Activated CD8-positive, alpha-beta memory T cell treated with anti-CD3 and anti-CD28 coated beads for 1 hour (primary cell): ENCODE measurements at places on chromosomes 13 and 19.

- DNase-seq = no peak
These were observed 17.9 kb downstream of the ATCAY start for GRCh38 chr19:3898426-3898825.

DNA sequence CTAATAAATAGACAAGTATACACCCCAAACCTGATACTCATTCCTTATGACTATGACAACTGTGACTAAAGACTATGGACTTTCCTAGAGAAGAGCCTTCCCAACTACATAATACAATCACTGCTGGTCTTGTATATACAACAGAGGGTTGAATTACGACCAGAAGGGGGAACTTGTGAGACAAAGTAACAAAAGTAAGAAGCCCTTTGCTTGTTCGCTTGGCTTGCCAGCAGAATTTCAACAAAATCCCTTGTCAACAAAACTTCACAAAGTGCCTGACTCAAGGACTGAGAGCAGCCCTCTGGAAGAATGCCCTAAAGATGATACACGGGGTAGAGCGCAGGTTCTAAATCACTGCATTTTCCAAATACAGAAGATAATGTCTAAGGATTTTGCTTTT, 99.4 kb downstream of the WASF3 start:
- DNase-seq = no peak

GRCh38 chr13:57716295-57716694, 84.8 kb downstream of the PCDH17 start:
- DNase-seq = no peak

- DNase-seq = no peak
These were observed 11.3 kb upstream of the FOSB start for GRCh38 chr19:45456500-45456815.

DNA sequence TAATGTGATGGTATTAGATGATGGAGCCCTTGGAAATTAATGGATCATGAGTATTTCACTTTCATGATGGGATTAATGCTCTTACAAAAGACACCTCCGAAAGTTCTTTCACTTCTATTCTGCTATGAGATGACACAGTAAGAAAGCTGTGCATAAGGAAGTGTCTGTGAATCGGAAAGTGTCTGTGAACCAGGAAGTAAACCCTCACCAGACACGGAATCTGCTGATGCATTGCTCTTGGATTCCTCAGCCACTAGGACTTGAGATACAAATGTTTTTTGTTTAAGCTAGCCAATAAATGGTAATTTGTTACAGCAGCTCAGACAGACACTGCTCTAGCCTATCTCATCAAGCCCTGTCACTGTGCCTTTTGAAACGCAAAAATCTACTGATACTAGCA, 440.4 kb upstream of the PRR20A start:
- DNase-seq = no peak

DNA sequence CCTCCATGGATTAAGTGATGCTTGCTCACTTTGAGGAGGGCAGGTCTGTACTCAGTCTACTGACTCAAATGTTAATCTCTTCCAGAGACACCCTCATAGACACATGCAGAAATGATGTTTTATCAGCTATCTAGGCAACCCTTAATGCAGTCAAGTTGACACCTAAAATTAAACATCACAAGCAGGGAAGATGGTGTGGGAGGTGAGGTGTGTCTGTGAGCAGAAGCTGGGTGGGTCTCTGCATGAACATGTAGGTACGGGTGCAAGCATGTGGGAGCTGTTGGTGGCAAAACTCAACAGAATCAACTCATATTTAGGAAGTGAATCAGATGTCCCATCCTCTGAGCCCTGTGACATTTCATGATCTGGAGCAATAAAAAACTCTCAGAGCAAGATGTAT, 249.2 kb upstream of the SGCG start:
- DNase-seq = no peak

DNA sequence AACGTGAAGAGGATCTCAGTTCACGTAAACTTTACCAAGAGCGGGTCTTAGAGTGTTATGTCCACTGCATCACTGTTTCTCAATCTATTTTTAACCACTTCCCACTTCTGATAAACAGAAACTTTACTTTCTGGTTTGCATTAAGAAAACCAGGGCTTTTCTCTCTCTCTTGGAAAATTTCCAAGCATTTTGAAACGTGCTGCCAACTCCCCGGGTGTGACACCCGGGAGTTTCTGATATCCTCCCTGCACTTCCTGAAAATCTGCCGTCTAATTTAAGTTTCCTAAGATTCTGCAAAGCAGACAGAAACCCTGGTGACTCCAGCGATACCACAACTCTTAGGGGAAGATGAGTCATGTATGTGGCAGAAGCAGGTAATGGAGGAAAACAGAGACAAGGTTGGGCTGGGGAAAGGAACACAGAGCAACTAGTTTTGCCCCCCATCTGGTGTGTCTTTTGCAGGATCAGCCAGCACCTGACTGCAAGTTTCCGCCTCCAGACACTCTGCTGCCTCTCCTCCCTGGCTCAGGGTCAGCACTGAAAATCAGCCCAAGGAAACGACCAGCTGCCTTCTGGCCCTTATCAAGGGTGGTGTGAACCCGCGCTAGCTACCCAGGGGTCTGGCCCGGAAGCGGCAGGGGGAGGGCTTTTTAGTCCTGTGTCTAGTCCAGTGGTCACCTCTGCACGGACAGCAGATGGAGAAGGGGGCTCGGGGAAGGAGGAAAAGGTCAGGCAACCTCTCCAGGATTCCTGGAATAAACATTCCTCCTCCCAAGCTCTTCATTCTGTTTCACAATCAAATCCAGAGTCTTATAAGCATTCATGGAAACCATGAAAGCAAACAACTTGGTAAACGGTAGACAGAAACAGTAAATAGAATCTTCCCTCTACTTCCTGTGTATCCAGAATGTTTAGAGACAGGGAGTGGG, 11.3 kb upstream of the FFAR2 start:
- no peak for DNase-seq

GRCh38 chr13:95059306-95059705, 241.9 kb downstream of the ABCC4 start:
- DNase-seq = no peak

DNA sequence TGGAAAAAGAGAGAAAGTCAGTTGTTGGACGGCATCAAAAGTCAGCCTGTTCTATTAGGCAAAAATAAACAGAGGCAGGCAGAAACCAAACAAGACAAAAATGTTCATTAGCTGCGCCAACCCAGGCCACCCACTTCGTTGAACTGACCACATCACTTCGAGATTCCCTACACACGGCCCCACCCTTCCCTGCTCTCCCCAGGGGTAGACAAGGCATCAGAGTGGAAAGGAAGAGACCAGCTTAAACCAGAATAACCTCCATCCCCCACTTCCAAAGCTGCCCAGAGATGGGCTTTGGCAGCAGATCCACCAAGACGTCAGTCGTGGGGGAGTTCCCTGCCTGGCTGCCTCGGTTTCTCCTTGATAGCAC, 204.6 kb upstream of the TSHZ3 start:
- no peak for DNase-seq

DNA sequence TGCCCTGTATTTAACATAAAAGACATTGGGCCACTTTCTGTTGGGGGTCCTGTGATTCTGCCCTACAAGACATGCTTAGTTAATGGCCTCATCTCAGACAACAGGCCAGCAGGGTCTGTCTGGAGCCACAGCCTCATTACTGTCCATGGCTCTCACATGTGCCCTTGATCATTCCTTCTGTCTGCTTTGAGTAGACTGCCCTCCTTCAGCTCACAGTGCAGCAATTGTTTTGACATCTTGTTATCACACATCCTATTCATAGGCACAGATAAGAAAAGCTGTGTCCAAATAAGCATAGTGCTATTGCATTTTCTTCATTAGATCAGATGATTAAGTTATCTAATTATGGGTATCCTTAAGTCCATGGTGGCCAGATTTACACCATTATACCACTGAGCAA, 127.9 kb downstream of the KCTD12 start:
- no peak for DNase-seq

GRCh38 chr13:39777021-39777420, 121.6 kb downstream of the COG6 start:
- DNase-seq = no peak

GRCh38 chr13:110300090-110300815, 6.7 kb downstream of the COL4A1 start:
- DNase-seq = no peak

GRCh38 chr13:90690458-90691080, 656.9 kb upstream of the MIR17HG start:
- no peak for DNase-seq

- no peak for DNase-seq
These were observed 660.9 kb downstream of the LIG4 start for GRCh38 chr13:107554460-107554859.

DNA sequence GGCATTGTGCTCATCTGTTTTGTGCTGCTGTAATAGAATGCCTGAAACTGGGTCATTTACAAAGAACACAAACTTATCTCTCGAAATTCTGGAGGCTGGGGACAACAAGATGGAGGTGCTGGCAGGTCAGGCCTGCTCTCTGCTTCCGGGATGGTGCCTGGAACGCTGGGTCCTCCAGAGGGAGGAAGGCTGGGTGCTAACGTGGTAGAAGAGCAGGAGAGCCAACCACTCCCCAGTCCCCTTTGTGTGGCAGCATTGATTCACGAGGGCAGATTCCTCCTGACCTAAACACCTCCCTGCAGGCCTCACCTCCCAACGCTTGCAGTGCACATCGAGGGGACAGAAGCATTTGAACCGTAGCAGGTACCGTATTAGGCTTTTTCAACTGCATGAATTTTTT, 34.1 kb upstream of the TFDP1 start:
- DNase-seq = no peak

GRCh38 chr13:37599519-37599918, 951 bp upstream of the POSTN start:
- no peak for DNase-seq

GRCh38 chr13:85543144-85543543, 256.1 kb downstream of the SLITRK6 start:
- DNase-seq = no peak

- no peak for DNase-seq
These were observed 9.0 kb upstream of the ISYNA1 start for GRCh38 chr19:18446811-18447359.

GRCh38 chr19:41895745-41896580, 13.0 kb downstream of the ARHGEF1 start:
- DNase-seq = no peak

DNA sequence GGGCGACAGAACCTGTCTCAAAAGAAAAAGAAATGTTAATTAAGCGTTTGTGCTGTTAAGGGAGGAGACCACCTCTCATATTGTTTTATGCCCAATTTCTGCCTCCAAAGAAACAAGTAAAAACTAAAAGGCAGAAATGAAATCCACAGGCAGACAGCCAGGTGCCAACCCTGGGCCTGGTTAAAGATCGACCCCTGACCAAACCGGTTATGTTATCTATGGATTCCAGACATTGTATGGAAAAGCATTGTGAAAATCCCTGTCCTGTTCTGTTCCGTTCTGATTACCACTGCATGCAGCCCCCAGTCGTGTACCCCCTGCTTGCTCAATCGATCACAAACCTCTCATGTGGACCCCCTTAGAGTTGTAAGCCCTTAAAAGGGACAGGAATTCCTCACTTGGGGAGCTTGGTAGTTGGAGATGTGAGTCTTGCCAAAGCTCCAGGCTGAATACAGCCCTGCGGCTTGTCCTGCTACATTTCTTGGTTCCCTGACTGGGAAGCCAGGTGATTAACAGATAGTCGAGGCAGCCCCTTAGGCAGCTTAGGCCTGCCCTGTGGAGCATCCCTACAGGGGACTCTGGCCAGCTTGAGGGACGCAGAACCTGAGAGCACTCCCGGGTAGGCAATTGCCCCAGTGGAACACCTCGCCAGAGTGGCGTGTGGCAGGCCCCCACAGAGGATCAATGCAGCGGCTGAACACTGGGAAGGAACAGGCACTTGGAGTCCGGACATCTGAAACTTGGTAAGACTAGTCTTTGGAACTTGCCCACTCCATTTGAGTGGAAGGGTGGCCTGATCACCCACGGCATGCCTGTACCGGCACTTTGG, 748 bp upstream of the ZNF552 start:
- no peak for DNase-seq

GRCh38 chr19:42554046-42554575, 25.8 kb upstream of the CEACAM1 start:
- no peak for DNase-seq

GRCh38 chr13:24263632-24264031, 45.7 kb upstream of the C1QTNF9 start:
- DNase-seq = no peak

DNA sequence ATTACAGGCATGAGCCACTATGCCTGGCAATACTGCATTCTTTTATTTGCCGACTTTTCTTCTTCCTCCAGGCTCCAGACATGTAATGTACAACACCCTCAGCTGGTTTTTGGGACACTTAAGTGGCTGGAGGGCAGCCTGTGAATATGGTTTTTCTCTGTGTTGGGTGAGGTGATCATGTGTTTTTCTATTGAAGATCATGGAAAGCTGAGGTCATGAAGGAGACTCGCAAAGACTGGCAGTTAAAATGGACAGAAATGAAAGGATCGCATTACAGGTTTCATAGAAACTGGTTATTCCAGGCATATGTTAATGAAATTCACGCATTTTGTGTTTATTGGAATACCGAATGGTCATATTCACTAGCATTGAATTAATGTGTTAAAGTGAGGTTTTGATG, 85.2 kb upstream of the RNF113B start:
- DNase-seq = no peak

DNA sequence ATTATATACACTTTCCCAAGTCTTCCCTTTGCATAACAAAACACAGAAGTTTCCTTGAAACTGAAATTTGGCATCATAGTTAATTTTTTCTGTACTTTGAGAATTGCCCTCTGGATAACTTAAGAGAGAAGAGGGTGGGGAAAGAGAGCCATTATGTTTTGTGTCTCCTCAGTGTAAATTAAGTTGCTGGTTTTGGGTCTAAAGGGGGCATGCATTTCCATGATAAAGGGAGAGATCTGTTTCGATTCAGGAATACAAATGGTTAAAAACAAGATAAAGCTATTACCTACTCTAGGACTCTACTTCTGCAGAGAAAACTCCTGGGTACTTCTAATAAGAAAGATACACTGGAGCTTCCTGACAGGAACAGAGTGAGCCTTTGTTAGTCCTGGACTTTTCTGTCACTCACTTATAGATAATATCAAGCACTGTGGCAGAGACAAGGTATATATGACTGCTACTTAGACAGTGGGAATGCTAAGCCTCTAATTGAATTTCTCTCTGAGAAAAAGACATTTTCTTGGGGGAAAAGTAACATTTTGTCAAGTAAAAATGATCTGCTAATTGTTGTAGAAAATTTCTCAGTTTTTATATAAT, 142.8 kb upstream of the PCDH9 start:
- DNase-seq = no peak

- DNase-seq = no peak
These were observed 23.7 kb downstream of the KLF5 start for GRCh38 chr13:73082471-73082870.
